ENCODE measurements at places on chromosomes 1 and 21. TPM values are rescaled to one million over a fixed set of nuclear protein-coding genes. Genes with fewer than 3 reads are reported as not detected.

DNA sequence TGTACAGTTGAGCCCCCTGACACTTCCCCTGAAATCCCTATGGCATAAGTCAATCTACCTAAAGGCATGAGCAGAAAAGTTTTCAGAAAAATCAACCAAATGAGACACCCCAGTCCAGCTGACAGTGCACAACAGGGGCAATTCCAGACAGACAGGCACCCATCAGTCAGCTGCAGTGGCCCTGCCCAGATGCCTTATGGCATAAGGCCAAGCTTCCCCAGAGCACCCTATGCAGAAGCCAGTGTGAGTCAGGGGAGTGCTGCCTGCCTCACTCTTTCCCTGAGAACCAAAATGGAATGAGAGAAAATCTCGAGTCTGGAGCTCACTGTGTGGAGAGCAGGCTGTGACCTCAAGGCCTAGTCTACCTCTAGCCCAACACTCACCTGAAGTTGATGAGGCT lies 38.1 kb downstream of the MRAP start:
- peaks cover 26% of the 10 kb centered on the region for H3K36me3 ChIP-seq
- H3K4me3 ChIP-seq: no peak overlapping the region
- no peaks in the 10 kb centered on the region for H3K27me3 ChIP-seq
- no peak for DNase-seq
- no peaks in the 10 kb centered on the region for H3K4me1 ChIP-seq

DNA sequence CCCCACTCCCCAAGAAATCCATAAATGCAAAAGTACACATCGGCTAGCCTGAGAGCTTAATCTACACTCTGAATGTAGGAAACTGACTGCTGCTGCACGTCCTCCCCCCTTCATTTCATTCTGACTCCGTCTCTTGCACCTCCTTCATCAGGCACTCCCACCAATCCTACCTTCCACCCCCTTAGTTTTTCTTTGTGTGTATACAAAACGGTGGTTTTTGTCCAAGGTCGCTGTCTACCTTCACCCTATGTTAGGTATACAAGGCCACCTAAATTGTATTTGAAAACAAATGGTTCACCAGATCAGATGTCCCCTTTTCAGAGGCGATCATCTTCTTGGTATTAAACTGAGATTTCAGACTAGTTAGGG lies 1.9 kb downstream of the WDR26 start:
- no peaks in the 10 kb centered on the region for H3K27me3 ChIP-seq
- no peak for DNase-seq
- H3K36me3 ChIP-seq: peaks cover 4% of the 10 kb centered on the region
- peaks cover 12% of the 10 kb centered on the region for H3K4me1 ChIP-seq
- H3K27ac ChIP-seq: peak overlapping the region; percentile 22

The AGT gene
- polyA plus RNA-seq: not detected

GRCh38 chr1:112307930-112308591 lies 88.0 kb upstream of the CTTNBP2NL start:
- no peak for DNase-seq
- H3K27me3 ChIP-seq: no peaks in the 10 kb centered on the region
- H3K27ac ChIP-seq: no peak overlapping the region
- H3K36me3 ChIP-seq: no peaks in the 10 kb centered on the region
- no peaks in the 10 kb centered on the region for H3K4me1 ChIP-seq
- H3K4me3 ChIP-seq: no peak overlapping the region

GRCh38 chr1:162389021-162389818 lies 7.7 kb downstream of the C1orf226 start:
- DNase-seq: no peak
- no peaks in the 10 kb centered on the region for H3K27me3 ChIP-seq
- H3K36me3 ChIP-seq: no peaks in the 10 kb centered on the region
- 0 out of 2 replicates have a peak, but pooled peaks cover 4% of the 10 kb centered on the region for H3K4me1 ChIP-seq

DNA sequence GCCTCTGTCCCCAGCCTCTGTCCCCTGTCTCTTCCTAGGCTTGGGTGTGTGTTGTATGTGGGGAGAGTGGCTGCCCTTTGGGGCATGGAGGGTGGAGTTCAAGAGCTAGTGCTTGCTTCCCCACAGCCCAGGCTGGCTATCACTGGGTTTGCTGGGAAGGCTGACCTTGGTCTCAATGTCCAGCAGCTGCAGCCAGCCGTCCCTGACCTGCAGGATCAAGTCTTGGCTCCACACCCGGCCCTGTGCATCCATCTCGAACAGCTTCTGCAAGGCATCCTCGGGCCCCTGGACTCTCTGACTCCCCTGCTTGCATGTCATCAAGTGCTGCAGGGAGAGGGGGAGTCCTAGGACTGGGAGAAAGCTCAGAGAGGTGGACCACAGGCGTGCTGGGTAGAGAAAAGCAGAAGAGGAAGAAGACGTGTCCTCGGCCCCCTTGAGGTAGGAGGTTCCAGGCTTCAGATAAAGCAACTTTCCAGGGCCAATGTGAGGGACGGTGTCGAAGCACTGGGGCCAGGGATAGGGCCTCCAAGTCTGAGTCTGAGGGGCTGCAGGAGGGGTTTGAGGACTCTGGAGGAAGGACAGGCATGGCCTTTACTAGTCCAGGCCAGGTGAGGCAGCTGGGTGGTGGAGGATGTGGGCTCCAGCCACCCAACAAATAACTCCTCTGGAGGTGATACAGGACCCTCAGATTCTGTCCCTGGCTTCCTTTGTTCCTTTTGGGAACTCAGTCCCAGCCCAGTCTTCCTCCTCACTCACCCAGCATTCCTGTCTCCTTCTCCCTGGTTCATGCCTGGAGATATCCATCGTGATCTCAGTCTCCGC lies 4.0 kb downstream of the EPS8L3 start:
- no peak for DNase-seq
- no peaks in the 10 kb centered on the region for H3K27me3 ChIP-seq
- H3K4me3 ChIP-seq: no peak overlapping the region
- no peak overlapping the region for H3K27ac ChIP-seq

DNA sequence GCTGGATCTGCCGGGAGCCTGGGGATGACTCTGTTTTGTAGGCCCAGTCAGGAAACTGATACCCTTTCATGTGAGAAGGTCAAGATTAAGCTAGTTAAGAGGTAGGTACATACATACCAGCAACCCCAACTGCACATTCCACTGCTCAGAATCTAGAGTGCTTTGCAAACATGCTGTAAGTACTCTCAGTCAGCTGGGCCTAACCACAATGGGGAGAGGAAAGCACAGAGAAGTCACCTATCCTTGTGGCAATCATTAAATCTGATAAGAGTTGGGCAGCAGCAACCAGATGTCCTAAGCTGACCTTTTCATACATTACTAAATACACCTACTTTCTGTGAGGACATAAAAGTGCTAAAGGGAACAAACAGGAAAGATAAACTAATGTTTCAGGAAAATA lies 2.5 kb downstream of the ETV3 start:
- no peak for DNase-seq
- H3K4me1 ChIP-seq: peaks cover 13% of the 10 kb centered on the region
- H3K4me3 ChIP-seq: peak overlapping the region; percentile 96
- H3K27me3 ChIP-seq: no peaks in the 10 kb centered on the region
- 0 out of 2 replicates have a peak overlapping the region, but pooled peaks have one; percentile 15 for H3K27ac ChIP-seq

DNA sequence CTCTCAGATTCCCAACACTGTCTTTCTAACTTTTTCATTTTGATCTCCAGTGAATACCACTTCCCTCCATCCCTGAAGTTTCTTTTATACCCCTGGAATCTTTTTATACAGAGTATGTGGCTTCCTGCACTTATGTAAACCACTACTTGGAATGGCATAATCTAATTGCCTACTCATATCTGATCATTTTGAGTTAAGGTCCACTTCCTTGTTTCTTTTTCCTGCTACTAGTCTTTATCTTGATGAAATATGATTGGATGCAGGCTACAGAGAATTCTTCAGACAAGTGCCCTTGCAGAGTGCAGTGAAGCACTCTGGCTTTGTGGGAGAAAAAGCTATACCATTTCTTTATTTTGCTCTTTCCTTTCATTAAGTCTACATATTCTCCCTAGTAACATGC lies 325.3 kb upstream of the ADAMTS5 start:
- no peaks in the 10 kb centered on the region for H3K4me1 ChIP-seq
- H3K27me3 ChIP-seq: no peaks in the 10 kb centered on the region
- H3K4me3 ChIP-seq: no peak overlapping the region
- H3K36me3 ChIP-seq: no peaks in the 10 kb centered on the region

DNA sequence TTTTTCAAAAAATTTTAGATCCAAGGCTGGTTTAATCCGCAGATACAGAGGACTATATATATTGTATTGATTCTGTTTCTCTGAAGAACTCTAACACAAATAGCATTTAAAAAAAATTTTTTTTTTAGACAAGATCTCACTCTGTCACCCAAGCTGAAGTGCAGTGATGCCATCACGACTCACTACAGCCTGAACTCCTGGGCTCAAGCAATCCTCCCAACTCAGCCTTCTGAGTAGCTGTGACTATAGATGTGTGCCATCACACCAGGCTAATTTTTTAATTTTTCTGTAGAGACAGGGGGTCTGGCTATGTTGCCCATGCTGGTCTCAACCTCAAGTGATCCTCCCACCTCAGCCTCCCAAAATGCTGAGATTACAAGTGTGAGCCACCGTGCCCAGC lies 3.0 kb downstream of the ANKRD45 start:
- no peak overlapping the region for H3K27ac ChIP-seq
- H3K36me3 ChIP-seq: no peaks in the 10 kb centered on the region
- H3K27me3 ChIP-seq: peaks cover 14% of the 10 kb centered on the region

DNA sequence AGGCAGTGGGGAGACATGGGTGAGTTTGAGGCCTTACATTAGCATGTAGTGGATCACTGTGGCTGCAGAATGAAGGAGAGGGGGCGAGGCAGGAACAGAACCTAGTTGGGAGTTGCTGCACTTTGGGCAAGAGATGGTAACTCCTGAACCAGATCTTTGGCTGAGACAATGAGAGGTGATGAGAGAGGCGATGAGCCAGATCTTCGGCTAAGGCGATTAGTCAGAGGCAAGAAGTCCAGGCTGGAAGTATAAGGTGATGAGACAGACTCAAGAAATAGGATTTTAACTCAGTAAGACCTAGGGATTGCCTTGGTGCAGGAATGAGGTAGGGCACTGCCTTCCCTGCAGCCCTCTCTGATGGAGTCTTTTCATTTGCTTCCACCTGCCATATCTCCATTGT lies 9.1 kb upstream of the ARTN start:
- H3K27ac ChIP-seq: no peak overlapping the region
- H3K4me3 ChIP-seq: no peak overlapping the region
- H3K27me3 ChIP-seq: no peaks in the 10 kb centered on the region
- DNase-seq: no peak
- no peaks in the 10 kb centered on the region for H3K4me1 ChIP-seq
- H3K36me3 ChIP-seq: no peaks in the 10 kb centered on the region

GRCh38 chr1:117719004-117719403 lies 113.2 kb downstream of the TENT5C start:
- no peaks in the 10 kb centered on the region for H3K36me3 ChIP-seq
- H3K27me3 ChIP-seq: no peaks in the 10 kb centered on the region
- DNase-seq: no peak

DNA sequence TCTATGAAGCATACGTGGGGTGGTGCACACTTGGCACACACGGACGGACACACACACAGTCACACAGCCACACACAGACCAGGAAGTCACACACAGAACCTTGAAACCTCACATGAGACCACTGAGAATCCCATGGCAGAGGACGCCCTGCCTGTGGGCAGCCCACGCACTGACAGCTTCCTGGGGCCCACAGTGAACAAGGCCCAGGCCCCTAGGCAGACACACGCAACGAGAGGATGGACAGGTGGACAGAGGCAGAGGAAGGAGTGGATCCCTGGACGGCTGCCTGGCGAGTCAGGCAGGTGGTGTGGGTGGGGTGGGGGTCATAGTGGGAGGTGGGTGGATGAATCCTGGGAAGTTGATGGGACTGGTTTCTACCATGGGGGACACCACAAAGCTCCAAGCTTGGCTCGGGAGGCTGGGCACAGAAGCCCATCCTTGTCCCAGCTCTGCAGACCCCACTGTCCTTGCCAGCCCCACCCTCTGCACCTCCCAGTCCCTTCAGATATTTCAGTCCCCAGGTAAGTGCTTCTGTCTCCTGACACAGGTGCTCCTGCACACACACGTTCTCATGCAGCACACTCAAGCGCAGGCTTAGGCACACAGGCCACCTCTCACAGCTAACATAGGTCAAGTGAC lies 49.1 kb downstream of the WNT9A start:
- no peak overlapping the region for H3K4me3 ChIP-seq
- no peak for DNase-seq
- H3K27ac ChIP-seq: no peak overlapping the region
- no peaks in the 10 kb centered on the region for H3K4me1 ChIP-seq

DNA sequence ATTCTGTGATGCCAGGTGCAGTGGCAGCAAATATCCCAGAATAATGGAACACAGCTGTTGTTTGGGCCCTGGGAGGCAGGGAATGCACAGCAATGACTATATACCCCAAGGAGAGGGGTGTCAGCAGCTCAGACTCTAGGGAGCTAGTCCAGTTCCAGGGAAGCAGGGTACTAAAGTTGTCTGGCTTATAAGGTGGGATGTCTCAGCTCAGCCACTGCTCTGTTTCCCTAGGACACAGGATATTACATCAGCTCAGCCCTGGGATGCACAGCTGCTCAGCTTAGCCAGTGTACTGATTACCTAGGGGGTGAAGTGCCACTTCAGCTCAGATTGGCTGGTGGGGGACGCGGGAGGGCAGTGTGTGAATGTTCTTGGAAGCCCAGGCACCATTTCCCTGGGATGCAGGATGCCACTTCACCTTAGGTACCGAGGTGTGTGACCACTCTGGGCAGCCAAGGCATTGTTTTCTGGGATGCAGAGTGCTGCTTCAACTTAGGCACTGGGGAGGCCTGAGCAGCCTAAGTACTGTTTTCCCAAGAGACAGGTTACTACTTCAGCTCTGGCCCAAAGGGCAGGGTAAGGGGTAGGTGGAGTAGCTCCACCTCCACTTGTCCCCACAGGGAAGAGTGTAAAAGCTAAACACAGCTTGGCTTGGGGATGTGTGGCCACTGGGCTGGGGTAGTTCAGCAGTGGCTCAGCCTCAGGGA lies 59.4 kb downstream of the DIPK1A start:
- peaks cover 7% of the 10 kb centered on the region for H3K4me1 ChIP-seq
- peaks cover 5% of the 10 kb centered on the region for H3K36me3 ChIP-seq
- DNase-seq: no peak
- no peaks in the 10 kb centered on the region for H3K27me3 ChIP-seq

The NBPF20 gene
- polyA plus RNA-seq: 0.54 TPM

GRCh38 chr1:180137776-180138175 lies 16.9 kb upstream of the QSOX1 start:
- H3K4me1 ChIP-seq: no peaks in the 10 kb centered on the region
- no peak overlapping the region for H3K4me3 ChIP-seq
- no peak for DNase-seq
- no peaks in the 10 kb centered on the region for H3K36me3 ChIP-seq
- H3K27ac ChIP-seq: no peak overlapping the region

DNA sequence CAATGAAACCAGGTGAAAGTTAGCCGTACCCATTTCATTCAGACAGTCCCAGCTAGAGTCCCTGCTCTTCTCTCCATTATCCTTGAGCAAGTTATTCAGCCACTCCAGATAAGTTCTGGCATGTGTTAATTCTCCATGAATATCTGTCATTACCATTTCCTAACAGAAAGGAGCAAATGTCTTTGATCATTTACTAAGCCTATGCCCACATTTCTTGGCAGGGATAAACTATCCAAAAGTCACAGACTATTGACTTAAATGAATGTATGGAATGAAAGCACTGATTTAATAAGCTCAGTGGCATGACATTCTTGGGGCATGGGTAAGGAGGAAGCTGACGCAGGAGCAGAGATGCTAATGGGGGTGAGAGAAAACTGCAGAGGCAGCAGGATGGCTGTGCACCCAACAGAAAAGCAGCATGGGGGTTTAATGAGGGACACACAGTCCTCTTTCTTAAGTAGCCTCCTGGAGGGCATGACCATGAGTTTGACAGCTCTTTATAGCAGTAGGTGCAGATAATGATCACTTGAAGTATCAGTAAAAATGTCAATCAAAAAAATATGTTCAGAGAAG lies 17.6 kb upstream of the DHCR24 start:
- H3K27me3 ChIP-seq: no peaks in the 10 kb centered on the region
- H3K4me3 ChIP-seq: no peak overlapping the region
- H3K4me1 ChIP-seq: no peaks in the 10 kb centered on the region
- no peak overlapping the region for H3K27ac ChIP-seq
